ENCODE measurements at places on chromosomes 7 and 10. TPM values are rescaled to one million over a fixed set of nuclear protein-coding genes. Genes with fewer than 3 reads are reported as not detected.

- DNase-seq, result no peak
Measured at GRCh38 chr7:139748941-139749340, 28.9 kb downstream of the HIPK2 start.

ZNF488 gene
- not detected for polyA plus RNA-seq

ZNF804B gene
- polyA plus RNA-seq, result not detected

GRCh38 chr10:74586088-74586585 is 240.3 kb upstream of the KAT6B start:
- peak; percentile 73 for DNase-seq

- no peak for DNase-seq
Measured at GRCh38 chr7:41487229-41487940, 215.5 kb downstream of the INHBA start.

GRCh38 chr10:23080262-23080661 is 15.1 kb upstream of the MSRB2 start:
- DNase-seq, result no peak

DNA sequence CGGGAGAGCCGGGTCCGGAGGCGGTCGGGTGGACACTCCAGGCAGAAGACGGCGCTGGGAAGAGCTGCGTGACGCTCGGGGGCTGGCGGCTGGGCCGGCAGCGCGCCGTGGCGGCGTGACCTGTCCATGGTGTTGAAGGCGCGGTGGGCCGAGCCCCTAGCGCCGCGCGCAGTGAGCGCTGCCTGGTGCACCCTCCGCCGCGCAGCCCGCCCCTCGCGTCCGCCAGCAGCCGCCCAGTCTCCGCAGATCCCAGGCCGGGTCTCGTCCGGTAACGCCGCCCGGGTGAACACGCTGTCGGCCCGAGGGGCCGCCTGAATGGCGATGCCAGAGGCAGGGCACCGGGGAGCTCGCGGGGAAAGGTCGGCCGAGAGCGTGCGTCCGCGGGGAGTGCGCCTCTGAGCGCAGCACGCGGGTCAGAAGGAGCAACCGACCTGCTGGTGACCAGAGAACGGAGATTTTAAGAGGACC is 657 bp upstream of the TMEM178B start:
- DNase-seq, result no peak

PRXL2A gene
- 11.8 TPM for polyA plus RNA-seq

TLX1 gene
- polyA plus RNA-seq, result not detected

GRCh38 chr7:30330134-30331111 is 46.0 kb downstream of the ZNRF2 start:
- DNase-seq, result peak; percentile 74

DNA sequence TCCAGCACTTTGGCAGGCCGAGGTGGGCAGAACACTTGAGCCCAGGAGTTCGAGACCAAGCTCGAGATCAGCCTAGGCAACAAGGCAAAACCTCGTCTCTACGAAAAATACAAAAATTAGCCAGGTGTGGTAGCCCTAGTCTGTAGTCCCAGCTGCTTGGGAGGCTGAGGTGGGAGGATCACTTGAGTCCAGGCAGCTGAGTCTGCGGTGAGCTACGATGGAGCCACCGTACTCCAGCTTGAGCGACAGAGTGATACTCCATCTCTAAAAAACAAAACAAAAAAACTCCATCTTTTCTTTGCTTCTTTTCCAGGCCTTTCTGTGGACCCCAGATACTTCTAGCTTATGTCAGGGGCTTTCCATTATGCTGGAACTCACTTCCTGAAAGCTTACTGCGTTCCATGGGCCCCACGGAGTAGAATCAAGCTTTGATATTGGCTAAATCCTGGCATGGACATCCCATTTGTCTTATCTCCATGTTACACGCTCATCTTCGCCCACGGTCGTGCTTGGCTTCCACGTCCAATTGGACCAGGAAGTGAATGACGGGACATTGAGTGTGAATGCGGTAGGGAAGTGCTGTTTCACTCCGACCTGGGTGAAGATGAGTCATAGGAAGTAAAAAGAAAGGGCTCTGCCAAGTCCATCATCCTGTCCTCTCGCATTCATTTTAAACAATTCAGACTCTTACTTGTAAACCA is 45.7 kb downstream of the FAM171A1 start:
- DNase-seq, result no peak

SLC18A3 gene
- not detected for polyA plus RNA-seq

GRCh38 chr7:83060218-83060617 is 102.5 kb downstream of the PCLO start:
- no peak for DNase-seq

GRCh38 chr10:102274062-102274461 is 28.7 kb downstream of the GBF1 start:
- DNase-seq, result no peak

DNA sequence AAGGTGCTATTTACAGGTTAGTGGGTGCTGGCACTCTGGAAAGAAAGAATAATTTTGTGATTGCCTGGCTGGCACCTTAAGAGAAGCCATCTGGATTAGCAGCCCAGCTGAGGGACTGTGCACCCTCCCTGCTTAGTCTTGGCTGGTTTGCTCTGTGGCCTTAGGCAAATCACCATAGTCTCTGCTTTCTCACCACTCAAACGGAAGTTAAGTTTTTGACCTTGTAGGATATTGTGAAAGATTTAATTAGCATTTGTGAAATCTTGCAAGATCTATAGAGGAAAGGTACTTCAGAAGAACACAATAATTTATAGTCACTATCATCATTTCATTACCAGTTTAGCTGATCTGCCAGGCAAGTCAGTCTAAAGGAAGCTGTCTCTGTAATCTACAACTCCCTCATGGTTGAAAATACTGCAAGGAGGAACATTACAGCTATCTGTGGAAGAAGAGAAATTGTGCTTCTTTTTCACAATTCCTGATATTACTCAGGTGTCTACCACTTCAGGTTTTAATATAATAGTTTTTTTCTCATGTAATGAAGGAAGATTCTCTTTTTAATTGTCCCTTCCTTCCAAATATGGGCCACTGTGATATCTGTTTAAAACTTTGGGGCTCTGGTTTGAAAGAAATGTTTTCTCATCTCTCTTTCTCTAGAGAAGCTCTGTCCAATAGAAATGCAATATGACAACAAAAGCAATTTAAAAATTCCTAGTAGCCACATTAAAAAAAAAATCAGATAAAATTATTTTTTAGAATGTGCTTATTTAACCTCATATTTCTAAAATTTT is 219.6 kb downstream of the PTEN start:
- no peak for DNase-seq

CYP26A1 gene
- polyA plus RNA-seq, result not detected

ADRA2A gene
- not detected for polyA plus RNA-seq

CNPY4 gene
- polyA plus RNA-seq, result 6.3 TPM

TRIM74 gene
- polyA plus RNA-seq, result 0.11 TPM

STEAP1B gene
- not detected for polyA plus RNA-seq

DNA sequence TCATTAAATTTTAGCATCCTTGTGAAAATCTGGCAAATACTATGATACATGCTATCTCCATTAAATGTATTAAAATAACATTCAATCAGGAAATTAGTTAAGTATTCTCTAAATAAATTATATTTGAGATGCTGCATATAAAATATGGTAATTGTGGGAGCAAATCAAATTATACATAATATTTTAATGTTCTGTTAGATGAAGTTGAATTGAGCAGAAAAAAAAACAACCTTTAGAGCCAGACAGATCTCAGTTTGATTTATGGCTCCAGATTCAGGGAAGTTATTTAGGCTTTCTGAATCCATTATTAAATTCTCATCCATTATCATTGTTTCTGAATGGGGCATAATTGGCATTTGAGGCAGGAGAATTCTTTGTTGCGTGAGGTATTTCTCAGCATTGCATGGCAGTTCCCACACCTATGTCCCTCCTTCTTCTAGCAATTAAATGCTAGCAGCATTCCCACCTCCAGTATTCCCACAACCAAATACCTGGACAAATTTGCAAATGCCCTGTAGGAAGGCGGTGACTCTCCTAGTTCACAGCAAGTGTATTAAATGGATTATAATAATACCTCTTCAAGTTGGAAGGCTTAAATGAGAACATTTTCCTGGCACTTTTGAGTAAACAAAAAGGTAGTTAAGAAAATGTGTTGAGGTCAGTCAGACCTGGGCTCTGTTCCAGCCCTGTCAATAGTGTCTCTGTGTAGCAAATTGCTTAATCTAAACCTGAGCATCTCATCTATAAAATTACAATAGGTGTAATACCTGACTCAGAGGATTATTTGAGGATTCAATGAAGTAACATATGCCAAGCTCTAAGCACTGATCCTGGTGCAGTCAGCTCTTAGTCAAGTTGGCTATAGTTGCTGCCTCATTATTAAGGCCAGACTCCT is 108.9 kb downstream of the RNLS start:
- no peak for DNase-seq

RSBN1L gene
- polyA plus RNA-seq, result 4.6 TPM
